ENCODE measurements at places on chromosomes 4 and X.

GRCh38 chrX:42678133-42678532, 99.8 kb downstream of the PPP1R2C start:
- DNase-seq = peak; percentile 46

- no peak for DNase-seq
These were observed 194.7 kb upstream of the LNX1 start for GRCh38 chr4:53785996-53786395.

DNA sequence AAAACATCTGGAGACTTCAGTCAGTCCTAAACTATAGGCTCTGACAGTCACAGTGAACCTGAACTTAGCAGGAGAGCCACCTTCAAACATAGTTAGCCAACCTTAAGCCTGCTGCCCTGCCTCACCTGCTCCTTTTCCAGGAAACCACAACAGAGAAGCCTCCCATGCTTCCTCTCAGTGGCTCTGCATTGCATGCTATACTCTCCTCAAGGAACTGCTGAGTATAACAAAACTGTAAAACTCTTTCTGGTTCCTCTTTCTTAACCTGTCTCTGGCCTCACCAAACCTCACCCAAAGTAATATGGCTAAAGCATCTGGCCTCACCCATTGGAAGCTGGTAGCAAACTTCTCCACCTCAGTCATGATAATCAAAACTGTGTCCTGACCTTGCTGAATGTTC, 122.1 kb downstream of the ANKRD50 start:
- no peak for DNase-seq

DNA sequence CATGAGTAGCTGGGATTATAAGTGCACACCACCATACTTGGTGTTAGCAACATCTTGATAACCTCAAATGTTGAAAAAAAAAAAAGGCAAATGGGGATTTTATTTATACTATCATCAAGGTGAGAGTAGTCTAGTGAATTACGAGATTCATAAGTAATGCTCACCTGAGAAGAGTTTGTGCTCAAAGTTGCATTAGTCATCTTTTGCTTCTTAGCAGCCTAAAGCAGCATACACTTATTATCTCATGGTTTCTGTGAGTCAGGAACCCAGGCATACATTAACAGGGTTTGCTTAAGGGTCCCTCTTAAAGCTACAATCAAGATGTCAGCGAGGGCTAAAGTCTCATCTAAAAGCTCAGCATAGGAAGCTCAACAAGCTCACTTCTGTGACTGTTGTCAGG, 8.2 kb upstream of the EXOSC9 start:
- DNase-seq = no peak

GRCh38 chr4:144171697-144172096, 31.2 kb upstream of the GYPA start:
- no peak for DNase-seq

- no peak for DNase-seq
These were observed 4.7 kb downstream of the TMSB4X start for GRCh38 chrX:12979616-12980015.

- no peak for DNase-seq
These were observed 108.1 kb downstream of the MID1 start for GRCh38 chrX:10512258-10512657.

GRCh38 chr4:9901257-9901656, 119.8 kb downstream of the DRD5 start:
- DNase-seq = no peak

- DNase-seq = no peak
These were observed 99.3 kb downstream of the AMMECR1 start for GRCh38 chrX:110218591-110218990.

DNA sequence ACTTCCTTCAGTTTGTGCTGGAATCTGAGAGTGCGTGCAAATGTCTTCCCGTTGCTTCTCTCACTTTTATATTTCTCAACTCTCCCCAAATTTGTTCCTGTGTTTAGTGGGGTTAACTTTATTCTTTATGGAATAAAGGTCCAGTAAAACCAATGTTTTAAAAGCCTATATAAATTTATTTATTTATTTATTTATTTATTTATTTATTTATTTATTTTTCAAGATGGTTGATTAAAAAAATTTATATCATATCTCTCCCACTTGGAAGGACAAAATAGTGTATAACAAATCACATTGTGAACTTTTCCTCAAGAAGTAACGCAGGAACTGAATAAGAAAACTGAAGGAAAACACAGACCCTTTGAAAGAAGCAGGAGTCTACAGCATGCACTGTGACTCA, 95.3 kb upstream of the ITM2A start:
- no peak for DNase-seq

DNA sequence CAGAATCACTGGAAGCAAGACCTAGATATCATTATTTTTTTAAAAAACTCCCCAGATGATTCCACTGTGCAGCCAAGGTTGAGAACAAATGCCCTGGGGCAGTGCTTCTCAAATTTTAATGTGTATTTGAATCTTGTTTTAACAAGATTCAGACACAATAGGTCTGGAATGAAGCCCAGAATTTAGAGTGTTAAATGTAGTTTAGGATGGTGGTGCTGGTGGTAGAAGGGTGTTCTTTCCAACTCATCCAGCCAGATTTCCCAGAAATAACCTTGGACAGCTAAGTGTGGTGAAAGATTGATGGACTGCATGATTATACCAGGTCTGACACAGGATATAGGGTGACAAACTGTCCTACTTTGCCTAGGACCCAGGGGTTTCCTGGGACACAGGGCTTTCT, 120.1 kb upstream of the MED14 start:
- DNase-seq = no peak

GRCh38 chrX:94288972-94289371, 615.0 kb downstream of the FAM133A start:
- no peak for DNase-seq

DNA sequence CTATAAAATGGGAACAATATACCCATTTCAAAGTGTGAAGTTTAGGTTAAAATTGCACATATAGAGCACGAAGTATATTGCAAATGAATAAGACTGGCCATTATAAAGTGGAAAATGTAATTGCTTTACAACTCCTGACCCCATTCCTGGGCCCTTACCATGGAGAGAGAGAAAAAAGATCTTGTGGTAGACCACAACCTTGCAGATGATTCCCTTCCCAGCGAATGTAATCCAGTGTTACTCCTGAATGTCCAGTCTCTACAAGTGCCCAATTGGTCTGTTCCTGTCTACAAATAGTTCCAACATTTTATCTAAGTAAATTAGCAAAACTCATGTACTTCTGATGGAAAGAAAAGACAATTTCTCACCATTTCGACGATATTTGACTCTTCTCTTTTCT, 184.1 kb upstream of the LNX1 start:
- DNase-seq = no peak

DNA sequence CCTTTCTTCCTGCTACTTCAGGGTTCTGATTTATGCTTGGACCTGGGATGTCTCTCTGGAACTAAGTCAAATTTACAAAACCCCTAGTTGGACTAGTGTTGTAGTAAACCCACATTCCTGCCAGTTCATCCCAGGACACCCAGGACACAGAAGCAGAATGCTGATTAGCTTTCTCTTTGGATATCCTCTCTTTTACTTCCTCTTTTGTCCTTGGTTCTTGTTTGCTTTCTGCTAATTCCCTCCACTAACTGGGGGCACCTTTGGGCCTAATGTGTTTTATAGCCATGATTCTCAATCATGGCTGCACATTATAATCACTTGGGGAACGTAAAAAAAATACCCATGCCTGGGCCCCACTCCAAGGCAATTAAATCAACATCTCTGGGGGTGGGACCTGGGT, 42.5 kb downstream of the LANCL3 start:
- DNase-seq = no peak

DNA sequence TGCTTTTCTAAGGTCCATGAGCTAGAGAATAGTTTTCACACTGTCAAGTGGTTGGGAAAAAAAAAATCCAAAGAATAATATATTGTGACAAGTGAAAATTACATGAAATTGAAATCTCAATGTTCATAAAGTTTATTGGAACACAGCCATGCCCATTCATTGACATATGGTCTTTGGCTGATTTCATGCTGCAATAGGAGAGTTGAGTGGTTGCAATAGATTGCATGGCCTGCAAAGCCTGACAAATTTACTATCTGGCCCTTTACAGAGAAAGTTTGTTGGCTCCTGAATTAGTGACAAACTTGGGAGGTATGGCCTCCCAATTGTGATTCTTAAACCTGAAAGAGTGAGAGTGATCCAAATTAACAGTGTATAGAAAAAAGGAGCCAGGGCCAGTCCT, 115.5 kb upstream of the FAM9C start:
- no peak for DNase-seq

- no peak for DNase-seq
These were observed 623.5 kb upstream of the NR3C2 start for GRCh38 chr4:149065753-149066152.

DNA sequence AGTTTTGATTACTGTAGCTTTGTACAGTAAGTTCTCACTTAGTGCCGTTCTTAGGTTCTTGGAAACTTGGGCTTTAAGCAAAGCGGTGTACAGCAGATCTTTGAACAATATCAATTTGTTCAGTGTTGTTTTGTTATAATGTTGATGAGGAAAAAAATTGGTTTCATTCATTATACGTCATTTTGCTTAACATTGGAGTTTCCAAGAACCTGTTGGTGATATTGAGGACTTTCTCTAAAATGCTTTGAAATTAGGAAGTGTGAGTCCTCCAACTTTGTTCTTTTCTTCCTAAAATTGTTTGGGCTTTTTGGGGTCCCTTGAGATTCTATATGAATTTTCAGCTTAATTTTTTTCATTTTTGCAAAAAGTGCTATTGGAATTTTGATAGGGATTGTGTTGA, 49.1 kb downstream of the STAG2 start:
- DNase-seq = no peak

- no peak for DNase-seq
These were observed 65.6 kb downstream of the ASB9 start for GRCh38 chrX:15204130-15204751.

GRCh38 chrX:68685685-68686084, 38.2 kb downstream of the STARD8 start:
- no peak for DNase-seq

DNA sequence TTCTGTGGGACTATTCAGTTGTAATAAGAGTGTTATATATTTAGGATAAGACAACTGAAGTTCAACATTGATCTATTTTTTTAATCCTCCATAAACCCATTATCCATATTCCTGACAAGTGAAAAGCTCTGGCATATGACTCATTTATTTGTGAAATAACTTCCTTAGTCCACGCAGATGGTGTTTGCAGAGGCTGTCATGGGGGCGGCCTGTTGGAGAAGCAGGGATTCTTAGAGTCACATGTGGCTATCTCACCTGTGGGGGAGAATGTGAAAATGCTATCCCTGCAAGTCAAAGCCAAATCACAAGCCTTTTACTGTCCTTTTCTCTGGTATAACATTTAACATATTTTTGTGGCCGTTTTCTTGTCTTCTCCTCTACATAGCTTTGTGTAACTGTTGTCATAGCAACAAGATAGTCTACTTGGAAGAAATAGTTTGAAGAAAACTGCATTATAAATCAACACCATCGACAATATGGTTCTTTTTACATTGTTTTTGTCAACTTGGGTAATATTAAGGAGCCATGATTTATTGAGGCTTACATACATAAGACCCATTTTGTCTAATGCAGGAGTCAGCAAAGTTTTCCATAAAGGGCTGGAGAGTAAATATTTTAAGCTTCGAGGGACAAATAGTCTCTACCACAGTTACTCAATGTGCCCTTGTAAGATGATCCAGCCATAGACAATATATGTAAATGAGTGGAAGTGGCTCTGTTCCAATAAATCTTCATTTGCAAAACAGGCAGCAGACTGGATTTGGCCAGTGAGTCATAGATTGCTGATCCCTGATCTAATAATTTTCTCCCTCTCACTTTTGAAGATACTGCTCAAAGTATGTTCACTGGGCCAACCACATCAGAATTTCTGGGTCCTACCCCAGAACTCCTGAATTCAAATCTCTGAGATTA, 395.0 kb downstream of the DTHD1 start:
- DNase-seq = peak; percentile 92

- DNase-seq = peak; percentile 58
These were observed 5.1 kb upstream of the GABRQ start for GRCh38 chrX:152632445-152633097.

- no peak for DNase-seq
These were observed 56.5 kb upstream of the ARX start for GRCh38 chrX:25072247-25072646.

- DNase-seq = peak; percentile 78
These were observed 335.8 kb upstream of the F9 start for GRCh38 chrX:139194571-139195280.

DNA sequence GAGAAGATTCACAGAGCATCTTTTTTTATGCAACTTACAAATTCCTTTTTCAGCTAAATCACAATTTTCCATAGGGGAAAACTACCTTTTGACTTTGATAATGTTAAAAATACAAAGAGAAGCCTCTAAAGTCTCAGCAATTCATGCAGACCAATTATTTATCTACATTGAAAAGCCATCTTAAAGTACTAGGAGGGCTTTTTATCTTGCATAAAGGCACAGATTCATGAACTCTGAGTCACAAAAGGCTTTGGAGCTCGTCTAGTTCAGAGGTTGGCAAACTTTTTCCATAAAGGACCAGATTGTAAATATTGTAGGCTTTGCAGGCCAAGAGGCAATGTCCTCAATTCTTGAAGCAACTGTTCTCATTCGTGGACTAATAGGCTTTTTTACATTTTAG, 210.4 kb upstream of the HDX start:
- no peak for DNase-seq

GRCh38 chr4:4784379-4784778, 75.1 kb upstream of the MSX1 start:
- no peak for DNase-seq

DNA sequence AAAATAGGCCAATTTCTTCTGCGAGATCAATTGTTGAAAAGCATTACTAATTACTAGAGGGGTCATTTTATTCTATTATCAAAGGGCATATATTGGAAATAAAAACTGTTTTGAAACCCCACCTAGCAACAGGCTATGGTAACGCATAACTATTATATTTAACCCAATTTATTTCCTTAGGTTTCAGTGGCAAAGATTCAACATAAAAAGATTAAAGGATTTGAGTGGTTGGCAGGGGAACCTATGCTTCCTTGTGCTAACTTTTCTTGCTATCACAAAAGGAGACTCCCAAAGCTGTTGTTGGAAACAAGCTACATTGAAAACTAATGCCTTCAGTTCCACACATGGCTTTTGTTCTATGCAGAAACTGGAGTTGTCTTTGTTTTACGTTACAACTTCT, 166.9 kb upstream of the KLF3 start:
- no peak for DNase-seq

- DNase-seq = no peak
These were observed 148.6 kb upstream of the FMR1 start for GRCh38 chrX:147763131-147763530.

DNA sequence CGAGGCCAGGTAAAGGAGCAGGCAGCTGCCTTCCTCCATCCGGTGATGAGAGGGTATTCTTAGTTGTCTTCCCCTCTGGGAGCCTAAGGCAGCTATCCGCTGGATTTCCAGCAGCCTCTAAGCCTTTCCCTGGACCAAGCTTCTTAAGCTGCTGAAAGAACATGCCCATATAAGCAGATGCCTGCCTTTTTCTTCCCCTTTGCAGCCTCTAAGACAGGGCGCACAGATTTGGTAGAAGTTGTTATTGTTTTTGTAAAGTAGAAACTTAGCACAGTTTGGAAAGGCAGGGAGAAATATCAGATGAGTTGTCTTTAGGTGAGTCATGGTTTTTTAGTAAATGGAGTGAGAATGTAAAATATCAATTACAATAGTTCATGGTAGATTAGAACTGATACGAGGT, 210.8 kb downstream of the ARHGAP10 start:
- DNase-seq = no peak

GRCh38 chrX:5341902-5342301, 886.8 kb downstream of the NLGN4X start:
- no peak for DNase-seq

GRCh38 chr4:155789391-155789790, 30.6 kb downstream of the GUCY1B1 start:
- DNase-seq = no peak

Data from DMS53 (cell line).